Uterus (tissue), 4 donors: ENCODE measurements at places on chromosomes 3 and 15. TPM values are rescaled to one million over a fixed set of nuclear protein-coding genes. Genes with fewer than 3 reads are reported as not detected.

NRROS gene
- total RNA-seq: 7.7 TPM

PLA2G4D gene
- 0.07 TPM for total RNA-seq

TMEM42 gene
- total RNA-seq: 2.6 TPM

- DNase-seq: no peak
Measured at GRCh38 chr3:157148196-157148889, 11.6 kb downstream of the CCNL1 start.

DNA sequence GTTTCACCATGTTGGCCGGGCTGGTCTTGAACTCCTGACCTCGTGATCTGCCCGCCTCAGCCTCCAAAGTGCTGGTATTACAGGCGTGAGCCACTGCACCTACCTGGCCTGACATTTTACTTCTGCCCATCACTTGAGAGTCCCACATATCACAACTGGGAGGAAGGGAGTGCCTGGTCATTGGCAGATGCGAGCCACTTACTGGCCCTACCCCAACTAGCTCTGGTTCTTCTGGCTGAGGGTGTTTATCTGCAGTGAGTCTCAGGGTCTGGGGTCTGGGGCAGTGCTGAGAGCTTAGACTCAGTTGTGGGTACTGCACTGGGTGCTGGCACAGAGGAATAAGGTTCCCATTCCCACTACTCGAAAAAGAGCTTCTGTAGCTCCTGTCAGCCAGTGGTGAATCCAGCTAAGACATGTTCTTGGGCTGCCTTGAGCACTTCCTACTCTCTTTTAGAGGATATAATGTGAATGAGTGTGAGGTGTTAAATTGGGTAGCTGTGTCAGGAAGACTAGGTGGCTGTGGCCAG, 30.2 kb downstream of the DAG1 start:
- no peak for DNase-seq

DNA sequence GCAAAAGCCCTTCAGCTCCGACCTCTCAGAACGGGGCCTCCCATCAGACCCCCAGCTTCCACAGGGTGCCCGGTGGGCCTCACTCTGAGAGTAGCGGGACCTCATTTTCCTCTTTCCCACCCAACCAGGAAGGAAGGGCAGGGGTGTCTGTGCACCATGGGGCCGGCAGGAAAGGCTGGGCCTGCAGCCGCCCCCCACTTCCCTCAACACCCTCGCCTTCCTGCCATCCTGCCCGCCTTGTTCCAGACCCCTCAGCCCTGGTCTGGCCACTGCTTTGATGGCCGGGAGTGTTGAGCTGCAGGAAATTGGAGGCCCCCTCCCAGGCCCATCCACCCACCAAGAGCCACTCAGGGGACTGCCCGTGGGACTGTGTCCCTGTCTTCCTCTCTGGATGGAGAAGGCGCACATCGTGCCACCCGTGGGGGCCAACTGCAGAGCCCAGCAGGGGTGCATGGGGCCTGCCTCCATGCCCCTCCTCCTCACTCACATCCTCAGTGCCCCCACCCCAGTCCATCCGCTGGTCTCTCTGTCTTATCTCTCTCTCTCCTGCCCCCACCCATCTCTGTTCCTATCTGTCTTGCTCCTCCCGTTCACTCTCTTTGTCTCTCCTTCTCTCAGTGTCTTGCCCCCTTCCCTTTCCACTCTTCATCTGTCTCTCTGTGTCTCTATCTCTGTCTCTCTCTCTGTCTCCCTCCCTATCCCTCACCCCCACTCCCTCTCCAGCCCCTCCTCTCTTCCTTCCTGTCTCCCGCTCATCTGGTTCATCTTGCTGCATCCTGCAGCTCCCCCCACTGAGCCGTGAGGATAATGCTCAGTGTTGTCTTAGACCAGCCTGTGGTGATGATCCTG, 1.8 kb upstream of the PLXND1 start:
- no peak for DNase-seq

- DNase-seq: no peak
Measured at GRCh38 chr3:28290863-28291300, 49.5 kb downstream of the CMC1 start.

GRCh38 chr3:13495921-13496723, 16.0 kb downstream of the HDAC11 start:
- DNase-seq: peak; percentile 74

GRCh38 chr15:49438962-49439631, 16.1 kb downstream of the FGF7 start:
- peak; percentile 25 for DNase-seq

- no peak for DNase-seq
Measured at GRCh38 chr3:102353805-102354204, 81.0 kb upstream of the ZPLD1 start.

DNA sequence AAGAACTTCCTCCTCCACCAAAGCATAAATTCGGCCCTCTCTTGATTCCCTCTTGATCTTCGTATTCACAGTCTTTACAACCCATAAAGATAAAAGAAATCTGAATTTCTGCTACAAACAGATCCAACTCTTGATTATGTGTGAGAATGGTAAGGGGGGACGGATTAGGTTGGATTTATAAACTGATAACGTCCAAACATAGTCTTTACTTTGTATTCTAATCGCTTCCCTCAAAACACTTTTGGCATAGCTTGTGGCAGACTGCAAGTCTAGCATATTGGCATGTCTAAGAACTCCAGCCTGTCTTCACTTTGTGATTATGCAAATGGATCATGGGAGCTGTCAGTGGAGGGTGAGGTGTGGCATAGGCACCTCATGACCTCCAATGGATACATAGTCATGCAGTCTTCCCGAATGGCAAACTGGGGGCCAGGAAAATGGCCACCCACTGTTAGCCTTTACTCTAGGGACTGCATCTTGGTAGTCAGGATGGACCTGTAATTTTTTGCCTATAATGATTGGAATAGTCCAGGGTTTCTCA, 24.3 kb upstream of the GPR171 start:
- no peak for DNase-seq

DNA sequence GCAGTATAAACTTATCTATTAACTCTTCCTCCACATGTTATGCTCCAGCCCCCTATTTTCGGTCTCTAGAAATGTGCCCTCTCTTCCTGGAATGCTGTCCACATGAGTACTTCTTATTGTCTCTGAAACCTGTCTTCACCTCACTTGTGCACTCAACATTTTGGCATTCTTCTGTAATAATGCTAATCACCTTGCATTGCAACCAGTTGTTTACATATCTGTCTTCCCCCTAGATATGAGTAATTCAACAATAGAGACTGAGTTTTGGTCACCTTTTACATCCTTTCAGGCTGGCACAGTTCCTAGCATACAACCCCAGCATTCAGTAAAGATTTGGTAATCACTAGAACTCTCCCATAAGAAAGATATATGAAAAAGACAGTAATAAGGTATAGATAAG, 17.2 kb downstream of the CCDC80 start:
- no peak for DNase-seq

DNA sequence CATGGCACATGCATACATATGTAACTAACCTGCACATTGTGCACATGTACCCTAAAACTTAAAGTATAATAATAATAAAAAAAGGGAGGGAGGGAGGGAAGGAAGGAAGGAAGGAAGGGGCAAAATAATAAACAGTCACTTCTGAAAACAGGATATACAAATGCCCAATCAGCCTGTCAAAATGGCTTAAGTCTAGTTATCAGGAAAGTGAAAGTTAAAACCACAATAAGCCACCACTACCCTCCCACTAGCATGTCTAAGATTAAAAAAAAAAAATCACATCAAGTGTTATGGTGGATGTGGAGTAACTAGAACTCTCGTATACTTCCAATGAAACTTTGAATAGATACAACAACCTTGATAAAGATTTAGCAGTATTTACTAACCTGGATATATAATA, 145.6 kb upstream of the GMNC start:
- DNase-seq: no peak

- DNase-seq: no peak
Measured at GRCh38 chr15:40204100-40204499, 34.8 kb upstream of the PAK6 start.

DNA sequence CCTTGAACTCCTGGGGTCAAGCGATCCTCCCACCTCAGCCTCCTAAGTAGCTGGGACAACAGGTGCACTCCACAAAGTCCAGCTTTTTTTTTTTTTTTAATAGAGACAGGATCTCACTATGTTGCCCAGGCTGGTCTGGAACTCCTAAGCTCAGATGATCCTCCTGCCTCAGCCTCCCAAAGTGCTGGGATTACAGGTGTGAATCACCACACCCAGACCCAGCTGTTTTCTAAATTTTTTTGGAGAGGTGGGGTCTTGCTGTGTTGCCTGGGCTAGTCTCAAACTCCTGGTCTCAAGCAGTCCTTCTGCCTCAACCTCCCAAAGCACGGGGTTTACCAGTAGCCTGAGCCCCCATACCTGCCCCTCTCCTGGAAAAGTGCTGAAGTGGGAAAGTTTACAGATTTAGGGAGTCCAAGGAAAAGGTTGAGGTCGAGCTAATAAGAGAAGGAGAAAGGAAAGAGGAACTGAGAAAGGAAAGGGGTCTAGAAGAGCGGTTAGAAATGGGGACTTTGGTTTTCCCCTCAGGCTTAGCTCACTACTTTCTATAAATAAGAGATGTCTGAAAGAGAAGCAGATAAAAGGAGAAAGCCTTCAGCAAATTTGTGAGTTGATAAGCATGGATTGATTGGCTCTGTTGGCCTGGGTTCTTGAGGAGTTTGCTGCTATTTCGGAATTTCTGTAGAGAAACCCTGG, 23.6 kb downstream of the UBE2E1 start:
- DNase-seq: no peak

DNA sequence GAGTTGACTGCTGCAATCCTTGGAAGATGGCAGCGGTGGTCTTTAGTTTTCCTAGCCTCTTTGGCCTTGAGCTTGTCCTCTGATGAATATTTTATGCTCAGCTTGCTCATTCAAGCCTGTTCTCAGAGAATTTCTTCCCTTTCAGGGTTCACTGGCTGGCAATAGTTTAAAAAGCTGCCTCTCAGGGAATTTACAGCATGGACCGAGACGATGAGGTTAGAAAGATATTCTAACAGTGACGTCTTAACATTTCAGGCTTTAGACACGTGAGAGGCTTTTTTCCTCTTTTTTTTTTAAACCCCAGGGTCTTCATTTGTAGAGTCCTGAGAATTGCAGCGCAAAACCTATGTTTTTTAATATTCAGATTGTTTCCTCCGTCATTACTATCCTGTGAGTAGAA, 120.3 kb upstream of the CLSTN2 start:
- DNase-seq: no peak

DNA sequence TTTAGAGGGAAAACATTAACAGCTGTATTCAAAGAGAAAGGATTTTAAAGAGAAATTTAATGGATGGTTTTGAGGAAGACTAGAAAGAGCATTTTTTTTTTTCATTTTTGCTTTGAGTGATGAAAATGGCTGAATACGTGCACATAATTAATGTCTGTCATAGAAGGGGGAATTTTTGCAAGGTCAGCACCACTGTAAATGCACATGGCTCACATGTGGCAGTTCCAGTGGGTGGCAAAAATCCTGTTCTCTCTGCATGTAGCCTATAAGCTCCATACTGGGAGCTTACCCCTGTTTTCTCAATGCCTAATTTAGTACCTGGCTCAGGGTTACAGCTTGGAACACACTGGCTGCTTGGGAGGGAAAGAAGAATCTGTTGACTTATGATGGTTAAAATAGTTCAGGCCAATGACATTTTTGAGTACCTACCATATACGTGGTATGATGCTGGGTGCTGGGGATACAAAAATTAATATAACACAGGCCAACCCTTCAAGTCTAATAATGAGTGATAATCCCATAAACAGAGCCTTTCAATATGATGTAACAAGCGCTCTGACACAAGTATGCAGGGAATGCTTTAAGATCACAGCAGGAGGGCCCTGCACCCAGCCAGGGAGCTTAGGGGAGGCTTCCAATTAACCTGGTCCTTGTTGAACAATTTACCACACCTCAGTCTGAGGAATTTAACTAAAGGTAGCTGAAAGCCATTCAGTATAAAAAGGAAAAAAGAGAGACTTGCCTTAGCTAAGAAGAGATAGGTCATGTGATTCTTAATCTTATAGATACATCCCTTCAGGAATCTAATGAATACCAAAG, 33.0 kb downstream of the HSPBAP1 start:
- DNase-seq: no peak

DNA sequence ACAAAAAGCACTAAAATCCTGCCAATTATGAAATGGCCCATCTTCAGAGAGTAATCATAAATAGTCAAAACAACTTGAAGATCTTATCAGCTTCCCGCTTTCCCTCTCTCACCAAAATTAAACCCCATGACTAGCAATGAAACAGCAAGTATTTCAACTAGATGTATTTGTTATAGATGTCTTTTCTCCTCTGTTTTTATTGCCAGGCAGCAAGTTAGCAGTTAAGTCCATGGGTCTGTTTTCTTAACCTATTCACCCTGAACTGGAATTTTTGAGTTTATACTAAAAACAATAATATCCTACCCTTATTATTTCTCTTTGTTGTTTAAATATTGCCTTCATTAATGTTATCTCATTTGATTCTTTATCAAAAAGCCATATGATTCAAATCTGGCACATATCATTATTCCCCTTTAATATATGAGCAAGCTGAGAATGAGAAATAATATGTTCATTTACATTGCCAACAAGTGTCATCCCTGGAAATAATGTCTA, 23.3 kb downstream of the AQP9 start:
- no peak for DNase-seq

GRCh38 chr3:183313764-183314163, 60.7 kb downstream of the B3GNT5 start:
- no peak for DNase-seq

DNA sequence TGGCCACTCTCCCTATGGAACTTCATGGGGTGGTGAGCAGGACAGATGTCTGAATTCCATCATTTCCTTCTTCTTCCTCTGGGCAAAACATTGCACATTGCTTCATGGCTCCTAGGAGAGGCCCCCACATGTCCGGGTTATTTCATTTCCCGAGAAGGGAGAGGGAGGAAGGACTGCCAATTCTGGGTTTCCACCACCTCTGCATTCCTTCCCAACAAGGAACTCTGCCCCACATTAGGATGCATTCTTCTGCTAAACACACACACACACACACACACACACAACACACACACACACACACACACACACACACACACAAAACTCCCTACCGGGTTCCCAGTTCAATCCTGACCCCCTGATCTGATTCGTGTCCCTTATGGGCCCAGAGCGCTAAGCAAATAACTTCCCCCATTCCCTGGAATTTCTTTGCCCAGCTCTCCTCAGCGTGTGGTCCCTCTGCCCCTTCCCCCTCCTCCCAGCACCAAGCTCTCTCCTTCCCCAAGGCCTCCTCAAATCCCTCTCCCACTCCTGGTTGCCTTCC, 1.9 kb downstream of the RHO start:
- DNase-seq: no peak

- peak; percentile 21 for DNase-seq
Measured at GRCh38 chr3:11954312-11954934, 49.8 kb upstream of the SYN2 start.
